ENCODE measurements at places on chromosomes 3 and 15. TPM values are rescaled to one million over a fixed set of nuclear protein-coding genes. Genes with fewer than 3 reads are reported as not detected.

LRRC2 gene
- total RNA-seq = 2.1 TPM

ABCF3 gene
- total RNA-seq = 81.1 TPM

GOLGA6D gene
- total RNA-seq = not detected

SPTBN5 gene
- 1.6 TPM for total RNA-seq

AGBL1 gene
- total RNA-seq = not detected

CAMK2N2 gene
- total RNA-seq = not detected

LEKR1 gene
- 1.2 TPM for total RNA-seq

TTC21A gene
- total RNA-seq = 3.1 TPM

SH3GL3 gene
- total RNA-seq = not detected

GRCh38 chr3:173502983-173503568 is 105.5 kb downstream of the NLGN1 start:
- DNase-seq = no peak

DNA sequence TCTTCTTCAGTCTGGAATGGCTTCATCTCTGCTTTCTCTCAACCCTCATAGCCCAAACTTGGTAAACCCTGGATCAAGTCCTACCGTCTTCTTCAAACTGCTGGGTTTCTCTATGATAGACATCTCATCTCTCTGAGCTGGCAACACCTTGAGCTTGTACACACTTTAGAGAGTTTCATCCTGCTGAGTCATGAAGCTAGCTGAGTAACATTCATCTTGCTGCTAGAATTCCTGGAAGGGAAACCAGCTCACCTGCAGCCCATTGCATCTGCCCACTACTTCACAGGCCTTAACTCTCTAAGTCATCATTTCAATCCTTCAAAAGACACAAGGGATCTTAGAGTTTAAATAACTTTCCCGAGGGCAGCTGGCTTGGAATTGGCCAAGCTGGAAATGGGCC is 175.5 kb upstream of the RORA start:
- no peak for DNase-seq

DNA sequence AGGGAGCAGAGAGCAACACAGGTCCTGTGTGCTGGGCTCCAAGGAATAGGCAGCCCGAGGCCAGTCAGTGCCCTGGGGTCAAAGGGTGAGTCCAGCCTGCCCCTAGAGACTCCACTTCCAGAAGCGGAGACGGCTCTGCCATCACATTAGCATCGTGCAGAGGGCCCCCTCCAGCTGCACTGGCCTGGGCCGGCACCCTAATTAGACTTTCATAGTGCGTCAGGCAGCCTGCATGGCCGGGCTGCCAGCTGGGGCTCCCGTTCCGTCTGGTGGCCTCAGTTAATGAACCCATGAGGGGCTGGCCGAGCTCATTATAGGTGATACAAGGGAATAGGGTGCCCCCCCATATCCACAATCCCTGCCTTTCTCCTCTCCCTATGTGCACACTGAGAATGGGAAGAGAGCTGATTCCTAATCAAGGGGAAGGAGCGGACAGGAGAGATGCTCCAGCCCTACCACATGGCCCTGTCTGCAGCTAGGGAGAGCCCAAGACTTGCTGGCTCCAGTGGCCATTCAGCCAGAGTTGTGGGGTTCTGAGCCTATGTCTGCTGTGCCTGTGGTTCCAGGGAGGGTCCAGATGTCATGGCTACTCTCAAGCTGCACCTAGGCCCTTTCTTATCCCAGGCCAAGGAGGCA is 128.0 kb downstream of the SRGAP3 start:
- DNase-seq = no peak

- DNase-seq = no peak
Observed at GRCh38 chr3:149426325-149426724, 48.2 kb upstream of the TM4SF4 start.

- no peak for DNase-seq
Observed at GRCh38 chr15:47743385-47743784, 26.1 kb downstream of the SEMA6D start.

DNA sequence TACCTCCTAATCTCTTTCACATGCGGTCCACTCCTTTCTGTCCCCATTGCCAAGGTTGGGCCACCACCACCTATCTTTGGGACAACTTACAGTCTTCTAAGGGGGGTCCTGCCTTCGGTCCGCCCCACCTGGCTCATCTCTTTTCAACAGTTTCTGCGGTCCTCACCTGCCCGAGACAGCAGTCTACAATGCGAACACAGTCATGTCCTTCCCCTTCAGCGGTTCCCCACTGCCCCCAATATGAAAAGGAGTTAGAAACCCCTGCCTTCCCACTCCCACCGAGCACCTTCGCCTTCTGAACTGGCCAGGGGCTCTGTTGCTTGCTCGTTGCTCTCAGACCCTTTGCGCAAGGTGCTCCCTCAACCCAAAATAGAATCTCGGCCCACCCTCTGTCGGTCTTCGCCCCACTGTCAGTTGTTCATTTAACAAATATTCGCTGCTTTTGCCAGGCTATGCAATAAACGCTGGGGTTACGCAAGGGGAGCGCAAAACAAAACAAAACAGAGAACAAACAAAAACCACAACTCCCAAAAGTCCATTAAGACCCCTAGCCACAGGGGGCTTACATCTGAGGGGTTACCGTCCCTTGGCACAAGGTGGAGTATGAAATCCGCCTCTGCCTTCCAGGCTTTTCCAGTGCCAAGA is 611 bp upstream of the FANCI start:
- no peak for DNase-seq

DNA sequence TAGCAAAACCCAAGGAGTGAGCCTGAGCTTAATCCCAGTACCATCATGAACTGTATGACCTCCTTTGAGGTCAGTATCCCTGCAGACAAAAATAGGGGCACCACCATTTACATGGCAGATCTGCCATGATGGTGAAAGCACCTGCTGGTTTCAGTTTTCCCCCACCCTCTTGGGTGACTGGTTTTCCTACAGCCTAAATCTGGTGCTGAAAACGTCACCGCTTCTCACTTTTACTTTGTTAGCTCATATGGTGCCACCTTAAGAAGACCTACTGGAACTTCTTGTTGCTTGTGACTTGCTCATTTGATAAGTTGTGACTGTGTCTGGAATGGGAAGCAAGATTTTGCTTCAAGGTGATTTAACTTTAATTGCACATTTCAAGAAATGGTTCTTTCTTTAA is 5.1 kb downstream of the PPP1R2 start:
- DNase-seq = no peak

- DNase-seq = peak; percentile 65
Observed at GRCh38 chr3:126546549-126547239, 12.0 kb downstream of the C3orf22 start.

DNA sequence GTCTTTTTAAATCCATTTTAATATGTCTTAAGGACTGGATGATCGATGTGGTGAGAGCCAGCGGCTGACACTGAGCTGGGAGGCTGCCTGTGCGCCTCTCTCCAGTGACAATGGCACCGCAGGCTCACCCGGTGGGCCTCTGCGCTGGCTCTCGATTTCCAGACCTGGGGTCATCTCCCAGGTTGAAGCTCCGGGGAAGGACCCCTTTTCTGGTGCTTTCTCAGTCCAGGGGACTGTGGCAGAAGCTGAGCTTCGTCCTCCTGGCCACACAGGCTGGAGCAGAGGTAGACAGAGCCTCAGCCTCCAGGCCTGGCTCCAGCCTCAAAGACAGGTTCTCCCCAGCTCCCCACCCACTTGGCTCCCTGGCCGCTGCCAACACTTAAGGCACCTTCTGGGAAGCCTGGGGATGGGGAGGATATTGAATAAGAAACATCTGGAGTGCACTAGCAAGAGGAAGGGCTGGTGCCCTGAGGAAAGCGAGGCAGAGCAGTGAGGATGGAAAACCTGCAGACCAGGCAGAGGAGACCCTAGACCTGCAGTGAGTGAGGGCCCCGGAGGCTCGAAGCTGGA is 154.2 kb upstream of the SMAD3 start:
- peak; percentile 75 for DNase-seq

GRCh38 chr3:88921986-88922385 is 185.4 kb upstream of the EPHA3 start:
- no peak for DNase-seq

DNA sequence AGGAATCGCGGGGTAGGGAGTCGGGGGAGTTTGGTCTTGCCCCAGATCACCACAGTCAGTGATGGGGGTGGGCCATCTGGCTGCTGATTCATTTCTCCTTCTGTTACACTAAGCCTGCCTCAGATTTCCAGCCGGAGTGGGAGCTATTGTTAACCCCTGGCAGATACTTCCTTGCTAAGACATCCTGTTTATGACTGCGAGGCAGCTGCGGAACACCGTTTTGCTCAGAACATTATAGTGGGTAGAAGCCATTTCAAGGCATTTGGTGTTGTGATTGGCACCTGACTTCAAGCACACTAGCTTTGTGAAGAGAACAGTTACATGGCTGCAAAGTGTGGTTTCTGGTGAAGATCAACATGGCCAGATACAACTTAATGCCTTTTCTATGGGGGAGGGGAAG is 73.8 kb downstream of the FLNB start:
- DNase-seq = no peak

GRCh38 chr3:32817257-32817557 is 590 bp upstream of the TRIM71 start:
- peak; percentile 57 for DNase-seq

DNA sequence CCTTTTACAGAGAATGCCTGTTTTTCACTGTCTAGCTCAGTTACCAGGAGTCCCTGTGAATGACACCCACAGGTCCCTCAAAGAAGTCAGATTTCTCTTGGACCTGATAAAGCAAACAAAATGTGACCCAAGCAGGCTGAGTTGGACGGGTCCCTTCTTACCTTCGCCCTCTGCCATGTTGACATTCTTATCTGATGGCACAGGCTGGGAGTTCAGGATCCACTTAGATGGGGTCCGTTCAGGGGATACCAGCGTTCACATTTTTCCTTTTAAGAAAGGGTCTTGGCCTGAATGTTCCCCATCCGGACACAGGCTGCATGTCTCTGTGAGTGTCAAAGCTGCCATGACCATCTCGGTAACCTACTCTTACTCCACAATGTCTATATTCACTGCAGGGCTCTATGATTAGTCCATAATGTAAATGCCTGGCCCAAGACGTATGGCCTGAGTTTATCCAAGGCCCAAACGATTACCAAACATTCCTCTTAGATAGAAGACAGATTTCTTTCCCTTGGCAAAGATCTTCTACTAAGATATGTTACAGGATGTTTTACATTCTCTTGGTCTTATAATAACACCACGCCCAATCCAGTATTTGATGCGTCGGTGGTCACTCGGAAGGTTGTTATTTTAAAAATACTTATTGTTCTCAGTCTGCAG is 179.1 kb downstream of the THSD4 start:
- no peak for DNase-seq

DNA sequence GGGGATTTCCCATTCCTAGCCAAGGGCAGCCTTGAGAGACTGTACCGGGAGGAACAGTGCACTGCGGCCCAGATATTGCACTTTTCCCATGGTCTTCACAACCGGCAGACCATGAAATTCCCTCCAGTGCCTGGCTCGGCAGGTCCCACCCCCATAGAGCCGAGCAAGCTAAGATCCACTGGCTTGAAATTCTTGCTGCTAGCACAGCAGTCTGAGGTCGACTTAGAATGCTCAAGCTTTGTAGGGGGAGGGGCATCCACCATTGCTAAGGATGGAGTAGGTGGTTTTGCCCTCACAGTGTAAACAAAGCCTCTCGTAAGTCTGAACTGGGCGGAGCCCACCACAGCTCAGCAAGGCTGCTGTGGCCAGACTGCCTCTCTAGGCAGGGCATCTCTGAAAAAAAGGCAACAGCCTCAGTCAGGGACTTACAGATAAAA is 156.3 kb downstream of the FRMD5 start:
- no peak for DNase-seq

DNA sequence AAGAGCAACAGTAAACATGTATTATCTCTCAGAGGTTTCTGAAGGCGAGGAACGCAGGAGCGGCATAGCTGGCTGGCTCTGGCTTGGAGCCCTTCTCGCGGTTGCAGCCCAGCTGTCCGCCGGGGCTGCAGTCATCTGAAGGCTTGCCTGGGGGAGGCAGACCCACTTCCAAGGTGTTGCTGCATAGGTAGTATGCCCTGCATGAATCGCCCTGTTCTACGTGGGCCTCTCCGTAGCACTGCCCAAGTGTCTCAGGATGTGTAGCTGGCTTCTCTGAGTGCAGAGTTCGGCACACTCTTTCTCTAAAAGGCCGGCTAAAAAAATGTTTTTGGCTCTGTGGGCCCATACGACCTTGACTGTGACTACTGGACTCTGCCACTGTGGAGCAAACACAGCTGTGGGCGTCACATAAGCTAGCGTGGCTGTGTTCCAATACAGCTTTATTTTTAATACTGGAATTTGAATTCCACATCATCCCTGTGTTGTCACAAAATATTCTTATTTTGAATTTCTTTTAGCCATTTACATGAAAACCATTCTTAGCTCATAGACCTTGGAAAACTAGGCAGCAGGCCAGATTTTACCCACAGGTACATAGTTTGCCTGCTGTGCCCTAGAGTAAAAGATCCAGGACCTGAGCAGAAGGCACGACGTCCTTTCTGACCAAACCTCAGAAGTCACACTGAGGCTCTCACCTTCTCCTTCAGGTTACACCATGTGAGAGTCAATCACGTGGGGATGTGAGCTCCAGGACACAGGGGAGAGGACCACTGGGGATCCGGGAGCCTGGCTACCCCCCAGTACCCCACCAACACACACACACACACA is 55.9 kb downstream of the PGPEP1L start:
- DNase-seq = no peak

- DNase-seq = no peak
Observed at GRCh38 chr15:48371961-48372360, 40.7 kb downstream of the DUT start.

DNA sequence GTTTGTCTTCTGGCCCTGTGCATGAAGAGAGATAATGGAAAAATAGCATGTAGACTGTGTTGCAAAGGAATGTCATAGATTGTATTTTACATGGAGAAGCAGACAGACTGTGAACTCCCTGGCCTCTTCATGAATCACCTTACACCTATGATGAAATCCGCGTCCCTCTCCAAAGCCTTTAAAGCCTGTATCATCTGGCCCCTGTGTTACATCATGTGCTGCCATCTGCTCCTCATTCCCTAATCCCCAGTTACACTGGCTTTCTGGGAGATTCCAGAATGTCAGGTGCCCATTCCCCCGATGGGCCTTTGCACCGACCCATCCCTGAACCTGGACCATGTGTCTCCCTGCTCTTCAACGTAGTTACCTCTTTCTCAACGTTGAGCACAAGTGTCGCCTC is 190.8 kb downstream of the ADAMTSL3 start:
- no peak for DNase-seq

GRCh38 chr3:15347063-15347736 is 14.8 kb upstream of the SH3BP5 start:
- no peak for DNase-seq
